ENCODE measurements at places on chromosomes 11 and 22.

DNA sequence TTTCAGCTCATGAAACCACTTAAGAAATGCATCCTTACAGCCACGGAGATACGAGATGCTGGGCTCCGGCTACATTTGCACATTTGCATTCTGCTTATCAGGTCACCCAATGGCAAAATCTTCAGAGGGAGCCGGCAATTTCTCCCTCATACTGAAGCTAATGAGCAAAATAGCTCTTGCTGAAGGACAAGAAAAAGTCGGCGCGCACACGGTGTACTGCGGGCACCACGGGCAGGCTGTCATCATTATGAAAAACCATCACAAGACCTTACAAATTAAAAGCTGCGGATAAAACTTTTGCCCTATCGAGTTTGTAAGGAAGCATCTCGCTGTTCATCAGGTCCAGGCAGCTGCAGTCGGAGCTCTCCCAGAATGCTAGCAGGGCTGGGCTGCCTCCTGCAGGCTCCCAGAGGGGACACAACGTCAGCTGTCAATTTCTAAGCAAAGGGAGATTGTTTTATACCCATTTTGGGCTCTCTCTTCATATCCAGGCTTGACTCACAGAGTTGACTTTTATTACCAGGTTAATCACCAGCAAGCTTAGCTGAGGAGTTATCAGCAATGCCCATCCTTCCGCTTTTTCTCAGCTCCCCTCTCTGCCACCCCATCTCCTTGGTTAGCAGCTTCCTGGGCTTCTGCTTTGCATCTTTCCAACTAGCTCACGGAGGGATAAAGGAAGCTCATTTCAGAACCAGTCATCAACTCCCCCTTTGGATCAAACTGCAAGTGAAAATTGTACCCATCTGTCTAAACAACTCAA is 375.1 kb downstream of the OPCML start:
- no peak overlapping the region for H3K27ac ChIP-seq
- no peaks in the 10 kb centered on the region for H3K4me1 ChIP-seq
- no peaks in the 10 kb centered on the region for H3K27me3 ChIP-seq
- H3K36me3 ChIP-seq: no peaks in the 10 kb centered on the region
- DNase-seq: no peak

DNA sequence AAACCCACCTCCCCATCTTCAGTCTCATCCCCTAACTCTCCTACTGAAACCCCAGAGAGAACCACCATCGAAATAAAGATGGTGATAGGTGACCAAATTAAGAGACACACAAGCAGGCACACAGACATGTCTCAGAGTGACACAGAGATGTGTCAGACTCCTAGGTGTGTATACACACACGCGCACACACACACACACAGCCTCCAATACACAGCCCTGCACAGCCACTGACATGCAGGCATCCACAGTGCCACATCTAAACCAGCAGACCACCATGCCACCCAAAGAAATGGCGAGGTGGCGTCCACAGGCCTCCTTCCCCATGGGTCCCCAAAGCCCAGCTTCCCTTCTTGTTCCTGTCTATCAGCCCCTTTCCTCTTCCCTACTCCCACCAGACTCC is 27.4 kb downstream of the NRXN2 start:
- H3K4me1 ChIP-seq: peaks cover 6% of the 10 kb centered on the region
- peaks cover 66% of the 10 kb centered on the region for H3K27me3 ChIP-seq
- no peak for DNase-seq
- no peaks in the 10 kb centered on the region for H3K36me3 ChIP-seq
- H3K4me3 ChIP-seq: no peak overlapping the region
- no peak overlapping the region for H3K27ac ChIP-seq

DNA sequence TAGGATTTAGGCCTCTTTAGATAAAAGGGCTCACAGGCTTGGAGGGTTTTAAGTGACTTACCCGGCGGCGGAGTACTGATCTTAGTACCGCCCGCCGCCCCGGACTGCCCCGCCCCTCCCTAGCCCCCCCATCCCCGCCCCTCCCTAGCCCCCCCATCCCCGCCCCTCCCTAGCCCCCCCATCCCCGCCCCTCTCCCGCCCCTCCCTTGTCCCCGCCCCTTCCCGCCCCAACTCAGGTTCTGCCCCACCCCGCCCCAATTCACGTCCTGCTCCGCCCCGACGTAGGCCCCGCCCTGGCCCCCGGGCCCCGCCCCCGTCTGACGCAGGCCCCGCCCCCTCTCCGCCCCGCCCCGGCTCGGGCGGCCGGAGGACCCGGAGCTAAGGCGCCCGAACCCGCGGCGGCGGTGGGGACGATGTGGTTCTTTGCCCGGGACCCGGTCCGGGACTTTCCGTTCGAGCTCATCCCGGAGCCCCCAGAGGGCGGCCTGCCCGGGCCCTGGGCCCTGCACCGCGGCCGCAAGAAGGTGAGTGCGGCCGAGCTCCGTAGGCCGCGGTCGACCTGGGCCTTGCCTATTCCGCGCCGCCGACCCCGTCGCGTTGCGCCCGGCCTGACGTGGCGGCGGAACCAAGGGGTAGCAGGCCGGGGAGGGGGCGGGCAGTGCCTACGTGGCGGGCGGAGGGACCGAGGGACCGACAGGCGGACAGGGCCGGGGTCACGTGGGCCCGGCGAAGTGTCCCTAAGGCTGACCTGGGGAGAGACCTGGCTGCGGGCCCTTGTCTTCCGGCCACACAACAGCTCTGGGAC is at the start of gene SCYL1:
Gene SCYL1, plus strand, starts transcription at position 343 of the 805 bp plus-strand sequence. Its CDS starts 71 bp downstream, at position 414.
- peaks cover 22% of the 10 kb centered on the region for H3K36me3 ChIP-seq
- H3K27me3 ChIP-seq: no peaks in the 10 kb centered on the region
- peak within 1 kb of the TSS; percentile 86 for H3K27ac ChIP-seq
- peak within 1 kb of the TSS; percentile 80 for H3K4me3 ChIP-seq
- DNase-seq: peak; percentile 74

DNA sequence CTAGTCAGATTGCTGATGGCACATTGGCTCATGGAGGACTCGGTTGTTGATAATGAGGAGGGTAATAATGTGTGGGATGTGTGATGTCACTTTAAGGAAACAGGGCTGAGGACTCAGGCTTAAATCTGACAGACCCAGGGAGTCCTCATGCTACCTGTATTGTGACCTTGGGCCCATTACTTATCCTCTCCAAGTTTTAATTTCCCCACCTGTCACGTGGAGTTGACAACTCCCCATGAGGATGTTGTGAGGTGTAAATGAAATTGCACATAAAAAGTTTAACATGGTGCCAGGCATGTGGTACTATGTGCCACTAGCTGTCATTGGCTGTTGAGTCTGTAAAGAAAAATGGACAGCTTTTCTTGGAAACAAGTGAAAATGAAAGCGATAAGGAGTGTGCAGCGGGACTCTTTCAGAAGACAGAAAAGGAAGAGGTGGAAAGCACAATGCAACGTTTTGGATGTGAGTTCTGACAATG is 15.3 kb downstream of the IL10RA start:
- peak overlapping the region; percentile 54 for H3K4me3 ChIP-seq
- peak overlapping the region; percentile 99 for H3K27ac ChIP-seq
- DNase-seq: peak; percentile 56

DNA sequence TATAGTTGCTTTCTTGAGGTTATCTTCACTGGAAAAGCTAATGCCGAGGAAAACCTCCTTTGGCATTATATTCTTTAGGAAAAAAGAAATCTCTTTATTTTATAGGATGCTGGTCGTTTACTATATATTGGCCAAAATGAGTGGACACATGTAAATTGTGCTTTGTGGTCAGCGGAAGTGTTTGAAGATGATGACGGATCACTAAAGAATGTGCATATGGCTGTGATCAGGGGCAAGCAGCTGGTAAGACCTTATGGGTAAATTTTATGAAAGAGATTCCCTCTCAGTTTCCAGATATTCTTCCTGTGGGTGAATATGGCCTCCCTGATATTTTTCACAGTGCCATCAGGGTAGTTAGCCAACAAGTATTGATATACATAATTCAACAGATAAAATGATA is 29.4 kb upstream of the TTC36 start:
- H3K4me3 ChIP-seq: no peak overlapping the region
- DNase-seq: no peak
- H3K27ac ChIP-seq: no peak overlapping the region
- H3K36me3 ChIP-seq: peaks cover 72% of the 10 kb centered on the region
- no peaks in the 10 kb centered on the region for H3K27me3 ChIP-seq
- H3K4me1 ChIP-seq: no peaks in the 10 kb centered on the region

- no peak overlapping the region for H3K27ac ChIP-seq
- no peaks in the 10 kb centered on the region for H3K27me3 ChIP-seq
- DNase-seq: no peak
- H3K4me1 ChIP-seq: no peaks in the 10 kb centered on the region
Measured at GRCh38 chr11:26651916-26652315, 69.9 kb downstream of the SLC5A12 start.

GRCh38 chr11:32526760-32527159 is 56.9 kb upstream of the EIF3M start:
- H3K27me3 ChIP-seq: no peaks in the 10 kb centered on the region
- no peak overlapping the region for H3K4me3 ChIP-seq
- H3K4me1 ChIP-seq: no peaks in the 10 kb centered on the region
- no peak for DNase-seq

GRCh38 chr11:26578998-26579661 is 7.1 kb upstream of the MUC15 start:
- no peak overlapping the region for H3K27ac ChIP-seq
- no peak for DNase-seq
- H3K27me3 ChIP-seq: no peaks in the 10 kb centered on the region
- H3K36me3 ChIP-seq: no peaks in the 10 kb centered on the region
- no peaks in the 10 kb centered on the region for H3K4me1 ChIP-seq

DNA sequence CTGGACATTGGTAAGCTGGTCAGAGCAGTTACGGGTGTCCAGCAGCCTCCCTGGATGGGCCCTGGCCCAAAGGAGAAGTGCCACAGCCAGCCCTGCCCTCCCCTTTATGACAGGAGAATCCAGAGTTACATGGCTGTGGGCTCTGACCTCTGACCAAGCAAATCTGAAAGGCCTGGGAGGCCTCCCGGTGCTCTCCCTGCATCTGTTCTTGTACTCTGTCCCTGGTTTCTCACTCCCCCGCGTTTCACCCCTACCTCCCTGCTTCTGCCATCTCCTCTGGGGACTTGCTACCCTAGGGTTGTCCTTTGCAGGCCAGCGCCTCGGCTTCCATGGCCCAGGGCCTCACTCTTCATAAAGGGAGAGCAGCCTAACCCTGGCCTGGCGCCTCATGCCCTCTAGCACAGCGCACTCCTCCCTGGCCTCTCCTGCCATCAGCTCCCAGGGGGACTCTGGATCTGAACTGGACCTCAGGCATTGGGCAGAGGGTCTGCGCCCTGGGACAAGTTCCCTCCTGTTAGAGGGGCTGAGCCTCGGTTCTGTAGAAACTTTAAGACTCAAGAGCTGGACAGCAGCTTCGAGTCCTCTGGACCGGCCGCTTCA is 10.7 kb downstream of the PICK1 start:
- H3K27me3 ChIP-seq: no peaks in the 10 kb centered on the region
- DNase-seq: no peak
- H3K4me3 ChIP-seq: no peak overlapping the region
- H3K36me3 ChIP-seq: no peaks in the 10 kb centered on the region
- H3K27ac ChIP-seq: no peak overlapping the region

- H3K36me3 ChIP-seq: no peaks in the 10 kb centered on the region
- no peak for DNase-seq
- no peaks in the 10 kb centered on the region for H3K4me1 ChIP-seq
- H3K27ac ChIP-seq: no peak overlapping the region
- H3K27me3 ChIP-seq: no peaks in the 10 kb centered on the region
Measured at GRCh38 chr11:78061088-78061920, 2.4 kb upstream of the THRSP start.

DNA sequence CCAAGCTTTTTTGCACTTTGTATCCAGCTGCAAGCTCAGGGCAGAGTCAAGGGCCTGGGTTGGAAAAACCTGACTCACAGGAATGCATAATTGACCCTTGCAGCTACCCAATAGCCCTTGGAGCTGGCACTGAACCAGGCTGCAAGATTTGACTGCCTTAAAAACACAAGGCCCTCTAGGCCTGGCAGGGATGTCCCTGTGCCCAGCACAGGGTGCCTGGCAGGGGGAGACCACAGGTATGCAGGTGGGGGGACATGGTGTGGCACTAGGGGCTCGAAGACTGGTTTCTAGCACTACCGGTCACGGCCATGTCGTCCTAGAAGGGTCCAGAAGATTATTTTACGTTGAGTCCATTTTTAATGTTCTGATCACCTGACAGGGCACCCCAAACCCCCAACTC is 30.2 kb downstream of the SBF1 start:
- H3K4me3 ChIP-seq: no peak overlapping the region
- no peaks in the 10 kb centered on the region for H3K27me3 ChIP-seq
- no peak for DNase-seq

DNA sequence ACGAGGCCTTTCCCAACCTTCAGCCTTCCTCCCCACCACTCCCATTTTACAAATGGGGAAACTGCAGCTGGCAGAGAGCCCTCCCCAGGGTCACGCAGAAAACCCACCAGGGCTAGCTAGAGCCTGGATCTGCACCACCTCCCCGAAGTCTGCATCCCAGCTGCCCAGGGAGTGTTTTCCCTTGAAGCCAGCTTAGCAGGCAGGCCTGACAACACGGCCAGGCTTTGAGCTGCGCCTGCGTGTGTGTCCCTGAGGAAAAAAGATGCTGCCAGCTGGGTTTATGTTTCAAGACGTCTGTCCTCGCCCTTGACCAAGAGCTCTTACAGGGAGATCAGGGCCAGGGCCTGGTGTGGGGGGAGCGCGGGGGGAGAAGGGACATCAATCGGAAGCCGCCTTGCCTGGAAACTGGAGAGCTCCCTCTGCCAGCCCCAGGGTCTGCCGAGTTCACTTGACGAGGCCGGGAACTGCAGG is 20.3 kb downstream of the WNT11 start:
- no peak overlapping the region for H3K4me3 ChIP-seq
- no peak overlapping the region for H3K27ac ChIP-seq
- H3K4me1 ChIP-seq: no peaks in the 10 kb centered on the region
- H3K36me3 ChIP-seq: no peaks in the 10 kb centered on the region
- H3K27me3 ChIP-seq: no peaks in the 10 kb centered on the region

- H3K27ac ChIP-seq: no peak overlapping the region
- DNase-seq: no peak
- peaks cover 33% of the 10 kb centered on the region for H3K27me3 ChIP-seq
- no peak overlapping the region for H3K4me3 ChIP-seq
Measured at GRCh38 chr11:75654314-75654713, 14.5 kb downstream of the MAP6 start.

DNA sequence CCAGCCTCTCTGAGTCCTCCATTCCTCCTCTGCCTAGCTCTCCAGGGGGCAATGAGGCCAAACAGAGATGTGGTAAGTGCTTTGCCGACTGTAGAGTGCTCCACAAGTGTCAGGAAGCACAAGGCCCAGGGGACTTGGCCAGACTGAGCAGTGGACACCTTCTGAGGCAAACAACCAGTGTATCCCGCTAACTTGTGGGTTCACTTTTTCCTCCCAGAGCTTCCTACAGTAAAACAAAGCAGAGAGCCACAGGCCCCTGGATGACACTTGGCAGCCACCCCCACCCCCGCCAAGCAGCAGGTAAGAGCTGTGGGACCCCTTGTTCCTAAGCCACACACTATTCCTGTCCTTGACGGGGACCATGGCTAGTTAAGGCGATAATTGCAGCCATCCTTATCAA is 160.9 kb downstream of the CACNA1I start:
- peaks cover 38% of the 10 kb centered on the region for H3K27me3 ChIP-seq
- H3K4me3 ChIP-seq: no peak overlapping the region
- no peak for DNase-seq
- no peaks in the 10 kb centered on the region for H3K36me3 ChIP-seq
